ENCODE measurements at places on chromosomes 13 and 19. TPM values are rescaled to one million over a fixed set of nuclear protein-coding genes. Genes with fewer than 3 reads are reported as not detected.

Gene NLRP11
- not detected for total RNA-seq

Gene SULT2A1
- total RNA-seq = not detected

Gene CGB2
- not detected for total RNA-seq

Gene COMMD6
- total RNA-seq = 220 TPM
